Activated CD4-positive, alpha-beta T cell treated with anti-CD3 and anti-CD28 coated beads for 1 hour (primary cell): ENCODE measurements at places on chromosomes 12 and 14.
A peak's percentile ranks its signal among the peaks of the same experiment; 100 is the strongest.

- no peak for DNase-seq
These were observed 15.5 kb upstream of the ATP6V0A2 start for GRCh38 chr12:123696646-123697045.

GRCh38 chr14:79639613-79640012 is 571.7 kb downstream of the DIO2 start:
- no peak for DNase-seq

GRCh38 chr12:91785655-91786498 is 359.8 kb downstream of the BTG1 start:
- no peak for DNase-seq

- DNase-seq: no peak
These were observed 37.2 kb downstream of the PKP2 start for GRCh38 chr12:32859389-32859788.

DNA sequence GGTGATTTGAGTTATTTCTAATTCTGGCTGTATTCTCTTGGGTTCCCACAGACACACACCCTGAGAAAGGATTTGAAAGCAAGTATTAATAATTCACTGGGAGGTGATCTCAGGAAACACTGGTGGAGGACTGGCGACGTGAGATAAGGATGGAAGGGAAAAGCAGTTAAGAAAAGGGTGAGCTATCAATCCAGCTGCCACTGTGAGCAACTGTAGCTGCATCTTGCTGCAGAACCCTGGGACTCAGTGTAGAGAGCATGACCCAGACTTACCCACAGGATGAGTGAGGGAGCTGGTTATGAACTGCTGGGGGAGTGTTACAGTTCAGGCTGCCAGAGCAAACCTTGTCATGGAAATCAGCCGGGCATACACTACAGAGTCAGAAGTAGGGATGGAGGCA is 71.9 kb downstream of the RESF1 start:
- DNase-seq: no peak

GRCh38 chr14:105076296-105076804 is 11.1 kb upstream of the GPR132 start:
- DNase-seq: no peak

DNA sequence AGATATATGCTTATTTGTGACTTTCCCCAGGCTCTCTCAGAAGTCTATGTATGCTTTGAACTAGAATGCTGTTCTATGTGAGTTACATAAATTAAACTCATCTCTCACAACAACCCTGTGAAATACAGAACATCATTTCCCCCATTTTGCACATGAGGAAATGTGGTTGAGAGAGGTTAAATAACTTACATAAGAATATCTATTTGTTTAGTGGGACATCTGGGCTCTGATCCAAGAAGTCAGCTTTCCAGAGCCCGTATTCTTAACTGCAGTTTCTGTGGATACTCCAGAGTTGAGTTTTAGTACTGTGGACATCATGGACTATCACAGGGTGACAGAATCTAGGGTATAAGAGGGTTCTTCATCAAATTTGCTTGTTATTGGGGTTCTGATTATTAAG is 242.5 kb upstream of the ARHGAP5 start:
- DNase-seq: no peak

DNA sequence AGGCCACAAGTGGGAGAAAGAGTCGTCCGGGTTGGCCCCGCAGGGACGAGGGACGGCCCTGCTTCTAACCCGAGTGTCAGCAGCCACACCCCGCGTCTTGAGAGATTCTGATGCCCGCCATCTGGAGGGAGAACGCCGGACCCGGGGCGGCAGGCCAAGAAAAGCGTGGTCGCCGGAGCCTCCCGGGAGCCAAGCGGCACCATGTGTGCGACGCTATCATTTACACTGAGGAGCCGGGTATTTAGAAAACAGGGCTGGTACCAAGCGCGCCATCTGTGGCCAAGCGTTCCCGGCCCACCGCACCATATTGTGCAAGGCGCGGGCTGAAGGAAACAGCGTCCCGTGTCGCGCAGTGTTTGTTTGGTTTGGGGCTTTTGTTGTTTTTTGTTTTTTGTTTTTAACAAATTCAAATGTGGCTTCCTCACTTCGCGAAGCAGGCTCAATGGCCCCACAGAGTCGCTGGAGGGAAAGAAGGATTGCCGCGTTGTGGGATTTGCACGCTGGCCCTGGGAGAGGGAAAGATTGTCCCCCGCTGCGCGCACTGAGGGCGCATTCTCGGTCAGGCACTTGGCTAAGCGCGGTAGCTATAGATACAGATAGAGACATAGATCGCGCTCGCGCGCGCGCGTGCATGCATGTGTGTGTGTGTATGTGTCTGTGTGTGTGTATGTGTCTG is 153.8 kb downstream of the BCL11B start:
- DNase-seq: no peak

- no peak for DNase-seq
These were observed 1.0 kb upstream of the RPS6KL1 start for GRCh38 chr14:74924061-74924460.

DNA sequence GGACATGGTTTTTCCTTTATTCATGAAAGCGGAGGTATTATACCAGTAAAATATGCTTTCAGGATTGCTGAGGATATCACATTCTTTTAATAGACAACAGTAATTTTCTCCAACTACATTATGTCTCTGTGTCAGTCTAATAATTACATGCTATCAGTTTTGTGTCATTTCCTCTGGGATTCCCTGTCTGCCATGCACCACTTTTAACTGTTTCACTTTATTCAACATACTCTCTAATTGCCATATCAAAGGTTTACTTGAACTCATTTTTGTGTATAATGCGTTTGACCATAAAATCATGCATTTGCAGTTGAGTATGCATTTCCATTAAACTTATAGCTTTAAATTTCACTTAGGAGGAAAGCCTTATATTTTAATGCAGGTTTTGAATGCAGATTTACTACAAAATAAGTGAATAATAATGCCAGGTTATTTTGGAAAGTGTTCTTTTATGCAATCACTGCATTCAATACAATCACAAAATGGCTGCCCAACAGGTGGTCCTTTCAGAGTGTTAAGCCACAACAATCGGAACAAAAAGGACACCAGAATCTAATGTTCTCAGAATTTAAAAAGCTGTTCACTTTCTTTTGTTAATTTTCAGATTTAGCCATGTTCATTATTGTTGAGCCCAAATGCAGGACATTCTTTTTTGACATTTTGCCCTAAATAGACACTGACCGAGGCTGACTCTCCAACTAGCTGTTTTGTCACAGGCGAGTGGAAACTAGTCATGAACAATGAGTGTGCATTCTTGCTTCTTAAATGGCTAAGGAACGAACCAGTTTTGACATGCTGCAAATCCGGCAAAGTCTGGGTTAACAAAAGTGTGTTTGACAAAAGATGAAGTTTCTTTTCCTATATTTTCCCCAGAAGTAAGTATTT is 40.9 kb downstream of the MBIP start:
- DNase-seq: no peak

- DNase-seq: no peak
These were observed 30.7 kb upstream of the PWP1 start for GRCh38 chr12:107654873-107655272.

DNA sequence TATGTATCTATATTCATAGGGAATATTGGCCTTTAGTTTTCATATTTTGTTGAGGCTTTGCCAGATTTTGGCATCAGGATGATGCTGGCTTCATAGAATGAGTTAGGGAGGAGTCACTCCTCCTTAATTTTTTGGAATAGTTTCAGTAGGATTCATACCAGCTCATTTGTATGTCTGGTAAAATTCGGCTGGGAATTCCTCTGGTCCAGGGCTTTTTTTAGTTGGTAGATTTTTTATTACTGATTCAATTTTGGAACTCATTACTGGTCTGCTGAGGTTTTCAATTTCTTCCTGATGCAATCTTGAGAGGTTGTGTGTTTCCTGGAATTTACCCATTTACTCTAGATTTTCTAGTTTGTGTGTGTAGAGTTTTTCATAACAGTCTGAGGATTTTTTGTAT is 175.2 kb downstream of the EPS8 start:
- DNase-seq: no peak

- DNase-seq: no peak
These were observed 4.1 kb downstream of the CLEC2D start for GRCh38 chr12:9673404-9674225.

- no peak for DNase-seq
These were observed 259.4 kb downstream of the PRKD1 start for GRCh38 chr14:29668201-29668600.

- no peak for DNase-seq
These were observed 832 bp upstream of the SYT1 start for GRCh38 chr12:78863482-78864402.

- DNase-seq: no peak
These were observed 116.6 kb upstream of the MED13L start for GRCh38 chr12:116393859-116394650.

DNA sequence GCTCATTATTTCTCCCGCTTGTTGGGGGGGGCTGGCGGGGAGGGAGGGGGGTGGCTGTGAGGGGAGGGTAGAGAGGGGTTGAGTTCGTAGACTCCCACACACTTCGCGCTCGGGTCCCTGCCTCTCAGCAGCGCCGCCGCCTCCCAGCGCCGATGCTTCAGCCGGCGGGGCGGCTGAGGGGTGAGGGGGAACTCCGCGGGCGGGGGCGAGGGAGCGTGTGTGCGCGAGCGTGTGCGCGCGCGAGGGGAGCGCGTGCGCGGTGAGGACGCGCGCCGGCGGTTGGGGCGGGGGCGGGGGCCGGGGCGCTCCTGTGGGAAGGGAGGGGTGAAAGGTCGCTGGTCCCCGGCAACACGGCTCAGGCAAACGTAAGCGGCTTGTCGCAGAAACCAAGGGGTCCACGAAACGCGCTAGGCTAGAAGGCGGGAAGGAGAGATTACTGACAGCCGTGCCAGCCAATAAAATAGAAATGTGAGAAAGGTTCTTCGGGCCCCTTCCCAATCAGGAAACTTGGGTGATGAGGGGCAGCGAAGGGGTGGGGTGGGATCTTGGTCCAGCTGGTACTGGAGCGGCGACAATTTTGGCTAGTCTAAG is 343 bp upstream of the NOVA1 start:
- no peak for DNase-seq

DNA sequence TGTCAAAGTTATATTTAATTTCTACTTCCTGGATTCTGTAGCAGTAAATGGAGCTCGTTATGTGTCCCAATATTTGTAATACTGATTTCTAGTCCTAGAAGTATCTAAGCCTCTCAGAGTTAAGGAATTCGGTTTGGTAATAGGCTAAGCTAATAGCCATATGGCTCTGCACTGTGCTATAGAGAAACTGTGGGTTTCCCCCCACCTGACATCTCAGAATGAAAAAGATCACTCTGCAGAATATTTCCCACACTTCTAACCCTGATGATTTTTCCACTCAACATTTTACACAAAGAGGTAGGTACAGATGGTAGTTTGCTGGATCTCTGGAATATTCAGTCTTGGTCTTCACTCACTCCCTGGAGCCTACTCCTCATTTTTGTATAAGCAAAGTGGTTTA is 71.2 kb downstream of the BORCS5 start:
- no peak for DNase-seq

DNA sequence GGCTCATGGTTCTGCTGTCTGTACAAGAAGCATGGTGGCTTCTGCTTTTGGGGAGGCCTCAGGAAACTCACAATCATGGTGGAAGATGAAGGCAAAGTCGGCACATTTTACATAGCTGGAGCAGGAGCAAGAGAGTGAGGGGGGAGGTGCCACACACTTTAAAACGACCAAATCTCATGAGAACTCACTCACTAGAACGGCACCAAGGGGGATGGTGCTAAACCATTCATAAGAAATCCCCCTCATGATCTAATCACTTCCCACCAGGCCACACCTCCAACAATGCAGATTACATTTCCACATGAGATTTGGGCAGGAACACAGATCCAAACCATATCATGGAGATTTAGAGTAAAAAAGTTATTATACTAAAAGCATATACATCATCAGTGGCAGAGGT is 13.6 kb upstream of the LEMD3 start:
- DNase-seq: no peak

- no peak for DNase-seq
These were observed 2.2 kb downstream of the OASL start for GRCh38 chr12:121036810-121037326.

GRCh38 chr14:59483819-59484638 is at the start of the genes JKAMP and L3HYPDH:
Gene JKAMP, plus strand, starts transcription at chr14:59484517. Its CDS starts 73 bp downstream, at chr14:59484590.
Gene L3HYPDH, minus strand, starts transcription at chr14:59484408. Its CDS starts 92 bp downstream, at chr14:59484316.
- DNase-seq: peak; percentile 96

DNA sequence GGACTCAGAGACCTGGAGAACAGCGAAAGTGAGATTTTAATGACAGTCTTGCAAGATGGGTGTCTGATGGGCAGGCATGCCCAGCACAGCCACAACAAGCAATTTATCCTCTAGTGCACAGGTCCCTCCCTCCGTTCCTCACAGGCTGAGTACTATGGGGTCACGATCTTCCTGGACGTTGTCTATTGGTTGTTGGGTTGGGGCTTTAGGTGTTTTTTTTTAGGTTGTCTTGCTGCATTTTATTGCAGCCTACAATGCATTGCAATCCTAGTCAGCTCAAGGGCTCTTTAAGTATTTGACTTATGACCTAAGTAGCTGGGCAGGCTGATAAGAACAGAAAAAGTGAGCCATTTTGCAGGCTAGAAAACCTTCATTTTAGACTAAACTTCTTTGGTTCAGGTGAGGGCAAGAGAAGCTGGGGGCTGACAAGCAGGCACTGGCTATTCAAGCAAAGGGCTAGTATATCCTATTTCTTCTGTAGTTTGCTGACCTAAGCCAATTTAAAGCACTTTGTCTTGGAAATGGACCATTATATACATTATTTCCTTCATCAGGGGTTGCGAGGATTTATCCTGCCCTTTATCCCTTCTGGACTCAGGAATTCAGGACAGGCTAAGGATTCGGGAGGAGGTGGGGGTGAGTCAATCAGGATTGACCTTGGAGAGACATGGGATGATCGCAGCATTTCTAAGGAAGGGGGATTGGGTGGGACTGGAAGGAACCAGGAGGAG is 6.0 kb downstream of the KRT7 start:
- no peak for DNase-seq

- DNase-seq: no peak
These were observed 6.1 kb upstream of the ALDH1L2 start for GRCh38 chr12:105090361-105090760.

DNA sequence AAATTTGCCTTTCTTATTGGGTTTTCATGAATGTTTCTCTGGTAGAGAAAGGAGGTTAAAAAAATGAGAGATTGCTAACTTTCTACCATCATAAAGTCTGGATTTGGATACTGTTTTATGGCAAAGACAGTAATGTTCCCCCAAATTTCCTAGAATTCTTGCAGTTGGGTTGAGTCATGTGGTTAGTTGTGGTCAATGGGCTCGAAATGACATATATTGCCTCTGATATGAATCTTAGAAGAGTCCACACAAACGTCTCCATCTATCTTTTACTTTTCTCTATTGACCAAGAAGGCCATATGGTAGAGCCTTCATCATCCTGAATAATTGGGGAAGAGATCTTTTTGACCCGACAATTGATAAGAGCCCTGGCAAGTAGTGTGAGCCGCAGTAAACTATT is 119.5 kb upstream of the PMCH start:
- no peak for DNase-seq

GRCh38 chr12:52130711-52131110 is 51.2 kb downstream of the SMIM41 start:
- DNase-seq: peak; percentile 4

- DNase-seq: no peak
These were observed 185.3 kb upstream of the BCL2L14 start for GRCh38 chr12:11885261-11886038.
